Right lobe of liver (tissue), 6 donors: ENCODE measurements at places on chromosomes 13 and 19. TPM values are rescaled to one million over a fixed set of nuclear protein-coding genes. Genes with fewer than 3 reads are reported as not detected.

- no peak for DNase-seq
Observed at GRCh38 chr19:17001603-17002183, 24.9 kb downstream of the CPAMD8 start.

GRCh38 chr19:40445780-40446262 lies 1.7 kb upstream of the SERTAD3 start:
- no peak for DNase-seq

GRCh38 chr13:39210961-39211534 lies 172.8 kb downstream of the NHLRC3 start:
- no peak for DNase-seq

DNA sequence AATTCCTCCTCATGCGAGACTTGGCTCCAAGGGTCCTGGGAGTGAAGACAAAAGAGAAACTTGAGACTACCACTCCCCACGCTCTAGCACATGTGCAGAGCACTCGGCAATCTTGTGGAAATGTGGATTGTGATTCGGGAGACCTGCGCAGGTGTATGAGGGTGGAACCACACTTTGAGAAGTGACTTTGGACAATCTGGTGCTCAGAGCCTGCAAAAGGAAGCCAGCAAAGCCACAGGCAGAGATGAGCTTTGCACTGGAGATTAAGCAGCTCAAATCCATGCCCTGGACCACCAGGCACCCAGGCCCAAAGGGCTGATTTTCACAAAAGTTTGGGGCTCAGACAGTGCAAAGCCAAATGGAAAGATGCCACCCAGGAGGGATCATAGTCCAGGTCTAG lies 162.5 kb upstream of the TSHZ3 start:
- DNase-seq: no peak

- no peak for DNase-seq
Observed at GRCh38 chr13:104632736-104633135, 1566.5 kb upstream of the SLC10A2 start.

DNA sequence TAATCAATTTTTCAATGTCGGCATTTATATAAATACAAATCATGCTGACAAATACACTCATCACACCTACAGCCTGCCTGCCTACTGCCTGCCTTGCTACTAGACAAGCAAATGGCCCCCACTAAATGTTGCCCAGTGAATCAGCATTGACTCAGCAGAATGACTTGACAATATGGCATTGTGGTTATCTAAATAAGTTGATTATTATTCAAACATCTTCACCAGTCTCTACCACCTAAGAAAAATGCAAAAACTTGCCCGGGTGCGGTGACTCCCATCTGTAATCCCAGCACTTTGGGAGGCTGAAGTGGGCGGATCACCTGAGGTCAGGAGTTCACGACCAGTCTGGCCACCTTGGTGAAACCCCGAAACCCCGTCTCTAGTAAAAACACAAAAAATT lies 296.1 kb downstream of the PCDH9 start:
- DNase-seq: no peak

- DNase-seq: no peak
Observed at GRCh38 chr13:57748096-57748495, 116.6 kb downstream of the PCDH17 start.

DNA sequence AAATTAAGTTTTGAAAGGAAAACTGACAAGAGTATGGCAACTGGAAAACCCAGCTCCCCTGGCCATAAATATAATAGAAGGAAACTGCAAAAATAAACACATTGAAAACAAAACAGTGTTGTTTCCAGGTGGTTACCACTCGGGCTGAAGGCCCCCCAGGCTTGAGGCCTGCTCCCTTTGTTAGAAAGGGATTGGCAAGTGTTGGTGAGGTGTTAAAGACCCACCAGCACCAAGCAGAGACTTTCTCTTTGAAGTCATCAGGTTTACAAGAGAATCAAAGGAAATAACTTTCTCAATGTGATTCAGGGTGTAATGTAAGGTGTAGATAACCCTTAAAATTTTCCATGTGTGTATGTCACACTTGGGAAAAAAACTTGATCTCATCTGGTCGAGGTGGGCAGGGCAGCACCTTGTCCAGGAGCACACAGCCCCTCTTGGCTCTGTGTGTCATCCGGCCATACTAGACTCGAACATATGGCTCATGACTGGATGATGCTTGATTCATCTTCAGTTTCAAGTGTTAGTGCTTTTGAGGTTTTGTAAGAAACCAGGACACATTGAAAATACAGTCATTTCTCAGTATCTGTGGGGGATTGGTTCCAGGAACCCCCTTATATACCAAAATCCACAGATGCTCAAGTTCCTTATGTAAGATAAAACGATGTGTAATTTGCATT lies 7.8 kb downstream of the ACTN4 start:
- DNase-seq: no peak

DNA sequence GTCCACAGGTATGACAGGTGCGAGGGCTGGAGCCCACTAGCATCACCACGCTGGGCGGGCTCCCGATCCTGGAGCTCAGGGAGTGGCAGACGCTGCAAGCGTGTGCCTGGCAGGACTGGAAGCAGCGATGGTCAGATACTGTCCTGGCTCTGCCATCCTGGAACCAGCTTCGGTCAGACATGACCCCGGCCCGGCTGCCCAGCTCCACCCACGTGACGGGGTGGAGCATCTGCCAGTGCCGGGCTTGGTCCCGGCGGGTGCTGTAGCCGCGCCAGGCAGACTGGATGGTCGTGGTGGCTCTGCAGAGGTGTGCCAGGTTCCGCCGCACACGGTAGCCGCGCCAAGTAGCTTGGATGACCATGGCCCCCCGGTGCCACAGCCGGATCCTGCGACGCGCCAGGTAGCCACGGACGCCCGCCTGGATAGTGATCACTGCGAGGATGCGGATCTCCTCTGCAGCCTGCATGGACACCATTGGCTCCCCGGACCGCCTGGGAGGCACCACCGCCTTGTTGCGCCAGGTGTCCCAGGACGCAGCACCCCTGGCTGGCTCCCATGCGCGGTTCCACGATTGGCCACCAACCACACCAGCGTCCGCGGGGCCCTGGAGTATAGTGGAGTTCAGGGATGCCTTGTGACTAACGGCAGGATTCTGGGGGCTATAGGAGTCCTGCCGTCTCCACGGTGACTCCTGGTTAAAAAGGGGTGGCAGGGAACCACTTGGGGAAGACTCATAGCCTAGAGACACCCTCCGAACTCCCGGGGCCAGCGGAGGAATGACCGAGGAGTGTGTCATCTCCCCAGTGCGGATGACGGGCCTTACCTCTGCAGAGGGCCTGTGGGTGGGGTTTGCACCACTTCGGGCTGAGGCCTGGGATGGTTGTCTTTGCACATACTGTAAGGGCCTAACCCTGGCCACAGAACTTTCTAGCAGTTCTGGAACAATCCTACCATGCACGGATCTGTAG lies 16.5 kb downstream of the IQCN start:
- DNase-seq: no peak

GRCh38 chr19:42619271-42619670 lies 24.5 kb upstream of the CEACAM8 start:
- no peak for DNase-seq

- DNase-seq: no peak
Observed at GRCh38 chr19:28710278-28710677, 502.7 kb downstream of the UQCRFS1 start.

DNA sequence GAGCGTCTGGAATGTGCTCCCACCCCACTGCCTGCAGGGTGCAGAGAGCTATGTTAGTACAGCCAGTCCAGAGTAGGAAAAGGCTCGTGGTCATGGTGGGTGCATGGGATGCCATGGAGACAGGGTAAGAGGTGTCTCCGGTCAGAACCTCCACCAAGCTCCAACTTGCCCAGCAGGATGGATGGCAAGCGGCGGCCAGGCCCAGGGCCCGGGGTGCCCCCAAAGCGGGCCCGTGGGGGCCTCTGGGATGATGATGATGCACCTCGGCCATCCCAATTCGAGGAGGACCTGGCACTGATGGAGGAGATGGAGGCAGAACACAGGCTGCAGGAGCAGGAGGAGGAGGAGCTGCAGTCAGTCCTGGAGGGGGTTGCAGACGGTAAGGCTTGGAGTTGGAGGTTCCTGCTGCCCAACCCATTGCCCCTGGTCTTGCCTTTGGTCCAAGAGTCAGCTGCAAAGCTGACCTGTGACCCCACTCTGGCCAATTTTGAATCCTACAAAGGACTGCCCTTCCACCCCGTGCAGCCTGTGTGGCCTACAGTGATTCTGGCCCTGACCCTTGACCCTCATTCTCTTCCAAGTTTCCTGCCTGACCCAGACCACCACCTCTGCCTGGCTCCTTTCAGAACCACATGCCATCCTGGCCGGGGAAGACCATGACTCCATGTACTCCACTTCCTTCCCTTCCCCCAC lies 14.7 kb downstream of the POLD1 start:
- DNase-seq: no peak

DNA sequence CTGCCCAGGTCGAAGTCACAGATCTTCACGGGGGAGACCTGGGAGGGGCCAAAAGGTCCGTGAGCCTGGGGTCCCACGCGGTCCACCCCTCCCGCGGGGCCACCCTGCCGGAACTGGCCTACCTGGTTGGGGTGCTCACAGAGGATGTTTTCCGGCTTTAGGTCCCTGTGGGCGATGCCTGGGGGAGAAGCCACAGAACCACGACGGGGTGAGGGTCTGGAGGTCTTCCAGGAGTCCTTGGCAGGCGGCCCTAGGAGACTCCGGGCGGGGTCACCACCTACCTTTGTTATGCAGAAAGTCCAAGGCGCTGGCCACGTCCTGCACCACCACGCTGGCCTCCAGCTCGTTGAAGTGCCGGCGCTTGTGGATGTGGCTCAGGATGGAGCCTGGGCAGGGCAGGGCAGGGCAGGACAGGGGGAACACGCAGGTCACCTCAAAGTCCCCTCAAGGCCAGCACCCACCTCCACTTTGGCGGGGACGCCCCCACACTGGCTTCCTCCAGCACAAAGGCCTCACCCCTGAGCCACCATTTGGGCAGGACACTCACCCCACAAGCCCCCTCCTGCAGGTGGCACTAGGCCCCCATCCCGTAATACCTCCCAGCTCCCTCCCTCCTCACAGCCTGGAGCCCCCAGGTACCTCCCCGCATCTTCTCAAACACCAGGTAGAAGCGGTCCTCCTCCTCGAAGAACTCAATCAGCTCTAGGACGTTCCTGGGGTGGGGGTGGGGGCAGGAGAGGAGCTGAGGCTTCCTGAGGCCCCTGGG lies 8.4 kb downstream of the MKNK2 start:
- peak; percentile 78 for DNase-seq

- no peak for DNase-seq
Observed at GRCh38 chr13:62920159-62920558, 1504.5 kb upstream of the PCDH20 start.

DNA sequence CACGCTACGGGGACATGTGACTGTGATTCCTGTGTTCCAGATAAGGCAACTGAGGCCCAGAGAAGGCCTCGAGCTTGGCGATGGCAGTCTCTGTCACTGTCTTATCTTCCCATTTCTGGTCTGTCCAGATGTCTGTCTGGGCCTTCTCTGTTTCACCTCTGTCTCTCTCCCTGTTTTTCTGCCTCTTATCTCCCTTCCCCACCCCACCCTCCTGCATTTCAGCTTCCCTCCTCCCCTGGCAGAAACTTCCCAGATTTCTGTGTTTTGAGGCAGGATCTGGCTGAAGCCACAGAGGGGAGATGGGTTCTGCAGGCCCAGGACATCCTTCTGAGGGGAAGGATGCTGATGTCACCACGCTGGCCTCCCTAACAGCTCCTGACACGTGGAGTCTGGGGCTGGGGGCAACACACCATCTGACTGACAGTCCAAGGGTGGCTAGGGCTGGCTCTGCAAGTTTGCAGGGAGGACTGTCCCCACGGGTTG lies 14.4 kb downstream of the PAK4 start:
- no peak for DNase-seq

- no peak for DNase-seq
Observed at GRCh38 chr13:19955873-19956559, 2.5 kb upstream of the ZMYM2 start.

DNA sequence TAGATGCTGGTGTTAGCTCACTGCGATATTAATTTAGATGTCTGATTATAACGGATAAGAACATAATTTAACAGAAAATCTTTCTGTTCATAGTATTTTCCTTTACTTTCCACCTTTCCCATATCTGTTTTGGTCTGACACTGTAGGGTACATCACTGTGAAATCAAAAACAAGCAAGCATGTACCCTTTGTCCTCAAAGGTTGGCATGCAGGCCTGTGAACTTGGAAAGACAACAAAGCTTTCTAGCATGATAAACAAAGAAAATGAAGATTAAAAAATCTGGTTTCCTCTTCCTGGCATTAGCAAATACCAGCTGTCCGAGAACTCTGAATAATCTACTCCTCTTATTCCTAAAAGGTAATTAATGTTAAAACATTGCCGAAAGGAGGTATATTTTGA lies 31.6 kb downstream of the THSD1 start:
- peak; percentile 68 for DNase-seq

GRCh38 chr19:40392894-40393517 lies 3.0 kb upstream of the HIPK4 start:
- no peak for DNase-seq

GRCh38 chr19:14161305-14161704 lies 24.9 kb upstream of the ASF1B start:
- no peak for DNase-seq

DNA sequence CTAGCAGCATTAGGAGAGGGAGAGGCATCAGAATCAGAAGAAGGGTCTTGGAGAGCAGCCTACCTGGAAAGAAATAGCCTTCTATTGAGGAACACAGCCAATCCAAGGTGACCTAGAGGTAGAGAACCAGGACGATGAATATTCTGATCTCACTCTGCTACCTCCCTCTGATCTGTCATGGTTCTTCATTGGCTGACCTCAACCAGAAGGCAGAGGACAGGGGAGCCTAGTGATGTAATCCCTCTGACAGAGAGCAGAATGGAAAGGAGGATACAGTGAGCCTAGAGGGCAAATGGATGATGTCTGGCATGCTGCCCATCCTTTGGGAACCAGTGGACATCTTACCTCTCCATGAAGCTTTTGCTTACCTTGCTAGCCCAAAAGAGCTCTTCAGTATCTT lies 3.6 kb downstream of the ZNF507 start:
- DNase-seq: no peak

- no peak for DNase-seq
Observed at GRCh38 chr13:96769874-96770273, 224.4 kb downstream of the OXGR1 start.

Gene CCNA1
- not detected for total RNA-seq

Gene NPAS1
- 1.7 TPM for total RNA-seq

Gene SYNGR4
- not detected for total RNA-seq

Gene ZNF43
- 1.2 TPM for total RNA-seq

Gene LRRC4B
- 1.2 TPM for total RNA-seq

Gene CLEC17A
- not detected for total RNA-seq

Gene METTL21C
- total RNA-seq: not detected

Gene CCL25
- total RNA-seq: 0.51 TPM

Gene CERS4
- total RNA-seq: 49.2 TPM
